Activated naive CD4-positive, alpha-beta T cell (primary cell): ENCODE measurements at places on chromosomes 3 and 15.

DNA sequence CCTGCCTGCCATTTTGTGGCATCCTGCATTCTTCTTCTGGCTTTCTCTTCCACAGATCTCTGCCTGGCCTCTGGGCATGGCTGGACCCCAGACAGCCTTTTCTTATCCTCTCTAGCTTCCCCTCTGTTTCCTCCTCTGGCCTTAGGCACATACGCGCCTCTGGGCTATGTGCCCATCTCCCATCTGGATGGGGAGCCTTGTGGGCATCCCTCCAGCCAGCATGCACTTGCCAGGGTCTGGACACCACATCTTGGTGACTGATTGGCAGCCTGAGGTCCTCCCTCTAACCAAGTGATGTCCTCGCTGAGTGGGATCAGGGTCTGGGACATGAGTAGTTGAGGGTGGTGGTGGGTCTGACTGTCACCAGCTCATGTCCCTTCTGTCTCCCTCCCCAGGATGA is 12.8 kb downstream of the PLEKHO2 start:
- no peak for DNase-seq

DNA sequence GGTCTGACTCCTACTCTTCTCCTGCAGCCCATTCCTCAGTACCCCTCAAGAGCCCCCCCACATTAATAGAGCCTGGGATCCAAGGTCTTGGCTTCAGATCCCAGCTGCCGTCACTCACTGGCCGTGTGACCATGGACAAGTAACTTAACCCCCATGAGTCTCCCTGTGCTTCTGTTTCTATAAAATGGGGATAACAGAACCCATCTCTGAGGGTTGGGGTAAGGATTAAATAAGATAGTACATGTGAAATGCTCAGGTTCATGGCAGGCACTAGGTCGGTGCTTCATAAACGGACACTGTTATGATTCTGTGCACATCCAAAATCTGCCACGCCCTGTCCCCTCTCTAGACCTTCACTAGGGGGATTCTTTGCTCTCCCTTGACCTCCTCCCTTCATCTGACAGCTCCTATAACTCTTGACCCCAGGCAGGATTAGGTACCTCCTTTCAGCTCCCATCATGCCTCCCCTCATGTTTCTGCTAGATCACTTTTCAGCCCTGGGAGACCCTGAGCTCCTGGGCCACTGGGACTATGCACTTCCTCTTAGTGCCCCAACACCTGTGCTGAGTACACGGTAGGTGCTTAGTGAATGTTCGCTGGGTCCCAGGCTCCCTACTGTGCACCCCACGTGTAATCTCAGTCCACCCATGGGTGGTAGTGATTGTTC is 1.5 kb downstream of the CAND2 start:
- no peak for DNase-seq

- DNase-seq = no peak
These were observed 102.5 kb downstream of the ZMAT3 start for GRCh38 chr3:178969004-178969700.

DNA sequence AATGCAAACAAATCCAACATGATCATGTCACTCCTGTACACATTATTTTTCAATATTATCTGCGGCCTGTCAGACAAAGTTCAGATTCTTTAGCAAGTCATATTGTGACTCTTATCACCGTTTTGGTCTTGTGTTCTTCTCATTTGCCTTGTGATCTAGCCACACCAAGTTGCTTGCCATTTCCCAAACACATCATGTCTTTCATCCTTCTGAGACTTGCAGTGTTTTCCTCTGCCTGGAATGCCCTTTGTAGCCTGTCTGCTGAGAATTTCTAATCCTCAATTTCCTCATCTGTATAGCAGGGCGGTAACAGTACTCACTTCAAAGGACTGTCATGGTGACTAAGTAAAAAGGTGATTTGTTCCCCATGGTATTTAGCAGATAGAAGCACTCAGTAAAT is 135.0 kb downstream of the GREM1 start:
- no peak for DNase-seq

- DNase-seq = no peak
These were observed 1.1 kb upstream of the SPATA12 start for GRCh38 chr3:57059411-57059810.

DNA sequence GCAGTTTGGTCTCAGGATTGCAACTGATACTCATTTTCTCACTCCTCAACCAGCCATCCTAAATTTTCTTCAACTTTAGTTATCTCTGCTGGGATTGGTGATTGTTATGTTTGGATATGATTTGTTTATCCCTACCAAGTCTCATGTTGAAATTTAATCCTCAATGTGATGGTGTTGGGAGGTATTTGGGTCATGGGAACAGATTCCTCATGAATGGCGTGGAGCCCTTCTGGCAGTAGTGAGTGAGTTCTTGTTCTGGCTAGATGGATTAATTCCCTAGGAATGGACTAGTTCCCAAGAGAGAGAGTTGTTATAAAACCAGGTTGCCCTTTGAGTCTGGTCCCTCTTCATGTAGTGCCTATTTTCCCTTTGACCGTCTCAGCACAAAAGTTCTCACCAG is 399.9 kb downstream of the SQOR start:
- no peak for DNase-seq

GRCh38 chr3:59772416-59773408 is 722.9 kb upstream of the CFAP20DC start:
- no peak for DNase-seq

DNA sequence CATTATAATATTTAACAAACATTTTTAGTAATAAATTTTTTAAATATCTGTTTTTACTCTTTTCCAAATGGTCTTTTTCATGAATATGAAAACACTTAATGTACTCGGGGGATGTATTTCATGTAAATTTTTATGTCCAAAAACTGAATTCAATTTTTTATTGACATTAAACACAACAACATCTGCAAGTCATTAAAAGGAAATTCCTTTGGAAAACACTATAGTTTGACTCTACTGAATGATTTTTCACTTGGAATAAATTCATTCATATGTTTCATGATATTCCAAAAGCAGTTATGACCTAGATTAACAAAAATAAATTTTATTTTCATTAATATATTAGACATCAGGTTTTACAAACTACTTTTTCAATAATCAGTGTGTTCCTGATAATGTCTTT is 239.8 kb upstream of the AGTR1 start:
- DNase-seq = no peak

GRCh38 chr3:128650096-128651050 is at the start of gene RPN1:
TSS of gene RPN1 (minus strand) at chr3:128650818. CDS start at chr3:128650800, 18 bp downstream.
- DNase-seq = peak; percentile 77

DNA sequence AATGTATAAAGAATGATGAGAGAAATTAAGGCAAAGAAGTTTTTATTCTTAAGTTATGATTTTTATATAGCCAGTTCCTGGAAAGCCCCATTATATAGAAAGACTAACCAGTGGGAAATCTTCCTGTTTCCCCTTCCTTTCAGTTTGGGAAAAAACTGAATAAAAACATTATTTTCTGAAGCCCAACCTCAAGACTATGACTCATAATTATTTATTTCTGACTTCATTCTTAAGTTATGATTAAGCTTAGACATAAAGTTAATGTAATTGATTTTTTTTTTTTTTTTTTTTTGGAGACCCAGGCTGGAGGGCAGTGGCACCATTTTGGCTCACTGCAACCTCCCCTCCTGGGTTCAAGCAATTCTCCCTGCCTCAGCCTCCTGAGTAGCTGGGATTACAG is 55.8 kb downstream of the TRPC1 start:
- DNase-seq = no peak

- no peak for DNase-seq
These were observed 33.3 kb upstream of the SACM1L start for GRCh38 chr3:45655906-45656305.

DNA sequence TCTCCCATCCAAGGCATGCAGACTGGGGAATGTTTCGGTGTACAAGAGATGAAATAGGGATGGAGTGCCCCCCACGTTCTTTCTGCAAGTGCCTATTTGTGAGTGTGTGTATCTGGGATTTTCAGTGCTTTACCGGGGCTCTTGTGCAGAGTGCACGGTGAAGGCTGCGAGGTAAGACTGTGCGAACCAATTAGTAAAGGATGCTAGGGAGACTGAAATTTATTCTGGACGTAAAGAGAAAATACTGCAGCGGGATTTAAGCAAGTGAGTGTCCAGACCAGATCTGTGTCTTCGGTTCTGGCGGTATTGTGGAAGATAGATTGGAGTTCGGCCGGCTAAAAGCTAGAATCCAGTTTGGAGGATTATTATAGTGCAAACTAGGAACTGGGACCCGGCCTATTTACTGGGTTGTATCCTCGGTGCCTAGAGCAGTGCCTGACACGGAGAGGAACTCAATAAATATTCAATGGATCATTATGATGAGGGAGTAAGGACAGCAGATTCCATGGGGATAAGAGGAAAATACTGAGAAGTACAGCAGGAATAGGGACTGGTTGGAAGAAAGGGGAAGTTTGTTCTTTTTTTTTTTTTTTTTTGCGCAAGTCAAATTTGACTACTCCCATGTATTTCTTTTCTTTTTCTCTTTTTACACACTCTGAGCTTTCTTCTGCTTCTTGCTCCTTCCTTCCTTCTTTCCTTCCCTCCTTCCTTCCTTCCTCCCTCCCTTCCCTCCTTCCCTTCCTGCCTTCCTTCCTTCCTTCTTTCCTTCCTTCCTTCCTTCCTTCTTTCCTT is 580 bp upstream of the MAGEF1 start:
- DNase-seq = no peak

DNA sequence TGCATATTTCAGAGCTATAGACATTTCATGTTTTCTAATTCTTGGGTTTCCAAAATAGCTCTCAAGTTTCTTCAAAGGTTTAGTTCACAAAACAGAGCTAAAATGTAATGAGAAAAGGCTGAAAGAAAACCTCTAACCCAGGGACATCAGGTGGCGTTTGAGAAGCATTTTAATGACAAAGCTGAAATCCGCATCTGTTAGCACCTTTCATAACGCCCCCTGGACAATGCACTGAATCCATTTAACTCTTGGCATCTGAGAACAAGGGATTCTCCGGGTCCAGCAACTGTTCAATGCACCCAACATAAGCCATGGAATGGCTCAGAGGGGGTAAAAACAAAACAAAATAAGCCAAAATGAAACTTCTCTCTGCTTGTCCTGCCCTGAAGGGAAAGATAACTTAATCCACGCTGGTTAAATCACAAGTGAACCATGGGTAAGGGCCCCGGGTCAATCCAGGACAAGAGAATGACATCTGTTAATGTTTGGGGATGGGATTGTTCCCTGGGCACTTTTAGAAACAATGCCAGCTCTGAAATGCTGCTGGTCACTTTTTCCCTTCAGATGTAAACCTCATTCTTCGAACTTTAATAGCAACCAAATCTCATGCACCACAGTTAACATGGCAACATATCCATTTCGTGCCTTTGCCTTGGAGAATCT is 466.2 kb upstream of the ADAMTS9 start:
- DNase-seq = no peak

- no peak for DNase-seq
These were observed 25.9 kb upstream of the CDV3 start for GRCh38 chr3:133547432-133548041.

DNA sequence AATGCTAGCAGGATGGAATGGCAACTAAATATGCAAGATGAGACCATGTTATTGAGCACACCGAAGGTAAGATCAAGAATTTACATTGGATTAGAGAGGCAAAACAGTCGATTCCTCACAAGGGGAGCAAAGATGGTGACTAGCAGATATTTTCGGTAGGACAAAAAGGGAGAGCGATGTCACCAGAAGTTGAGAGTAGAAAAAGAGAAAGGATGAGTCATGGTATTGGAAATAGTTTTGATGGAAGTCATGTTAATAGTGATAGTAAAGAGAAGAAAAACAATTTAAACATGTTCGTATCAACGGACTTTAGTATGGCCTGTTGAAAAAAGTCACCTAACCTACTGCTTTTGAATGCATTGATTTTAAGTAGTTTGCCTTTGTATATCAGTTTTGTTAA is 55.0 kb downstream of the UBE2E2 start:
- no peak for DNase-seq

- peak; percentile 55 for DNase-seq
These were observed 24.6 kb upstream of the SACM1L start for GRCh38 chr3:45664578-45664977.

DNA sequence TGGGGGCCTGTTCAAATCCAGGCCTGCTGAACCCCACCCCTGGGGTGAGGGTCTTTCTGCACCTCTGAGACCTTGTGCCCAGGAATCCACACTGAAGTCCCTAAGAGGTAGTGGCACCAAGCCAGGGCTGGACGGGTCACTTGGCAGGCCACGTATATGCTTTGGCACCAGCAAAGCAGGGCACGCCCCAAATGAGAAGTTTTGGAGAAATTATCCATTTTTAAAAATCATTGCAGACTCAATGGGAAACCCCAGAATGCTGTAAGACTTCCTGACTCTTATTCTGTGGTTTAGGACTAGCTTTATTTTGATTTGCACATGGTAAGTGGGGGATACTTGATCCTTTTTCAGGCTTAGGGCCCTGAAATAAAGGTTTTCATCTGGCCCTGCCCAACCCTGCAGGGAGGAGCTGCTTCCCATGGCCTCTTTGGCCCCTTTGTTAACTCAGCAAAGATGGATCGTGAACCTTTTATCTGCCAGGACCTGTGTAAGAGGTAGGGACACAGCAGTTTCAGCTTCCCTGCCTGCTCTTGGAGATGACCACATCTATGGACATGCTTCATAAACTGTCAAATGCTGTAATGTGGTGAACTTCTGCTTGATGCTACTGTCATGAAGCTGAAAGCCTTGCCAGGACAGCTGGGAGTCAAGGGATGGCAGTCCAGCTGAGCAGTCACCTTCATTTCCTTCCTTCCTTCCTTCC is 88.0 kb downstream of the HMG20A start:
- no peak for DNase-seq

GRCh38 chr3:129820587-129820986 is 72.9 kb downstream of the TMCC1 start:
- no peak for DNase-seq

DNA sequence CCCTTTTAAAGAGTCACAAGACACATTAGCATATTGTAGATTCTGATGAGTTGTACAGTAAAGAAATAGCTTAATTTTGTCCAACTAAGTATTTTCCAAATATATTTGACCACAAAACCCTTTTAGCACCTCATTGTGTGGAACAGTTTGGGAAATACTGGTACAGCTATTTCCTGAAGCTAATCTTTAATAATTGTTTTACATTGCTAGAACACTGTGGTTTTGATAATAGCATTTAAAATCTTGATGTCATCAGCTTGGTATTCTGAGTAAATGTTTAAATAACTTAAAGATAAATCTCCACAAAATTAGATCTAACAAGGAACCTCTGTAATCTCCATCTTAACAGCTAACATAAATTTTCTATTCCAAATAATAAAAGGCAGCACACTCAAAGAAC is 140.0 kb upstream of the MLF1 start:
- no peak for DNase-seq

DNA sequence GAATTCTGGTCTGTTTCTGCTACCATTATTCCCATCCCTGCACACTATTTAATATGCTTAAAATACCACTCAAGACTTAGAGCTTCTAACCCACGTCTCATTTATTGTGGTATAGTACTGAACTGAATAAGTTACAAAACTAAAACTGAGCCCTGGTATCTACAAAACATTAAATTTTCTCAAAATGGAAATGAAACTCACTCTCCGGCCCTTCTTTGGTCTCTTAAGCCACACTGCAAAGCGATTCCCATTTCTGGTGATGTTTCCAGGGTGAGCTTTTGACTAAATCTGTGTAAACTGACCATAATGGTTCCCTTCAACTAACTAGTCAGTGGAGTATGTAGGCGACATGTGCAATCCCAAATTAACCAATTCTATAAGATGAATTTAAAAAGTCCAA is 18.6 kb downstream of the KPNA4 start:
- DNase-seq = no peak

GRCh38 chr3:85003479-85003878 is 44.7 kb downstream of the CADM2 start:
- DNase-seq = no peak
